WERI-Rb-1 (cell line): ENCODE measurements at places on chromosomes 4 and X.

DNA sequence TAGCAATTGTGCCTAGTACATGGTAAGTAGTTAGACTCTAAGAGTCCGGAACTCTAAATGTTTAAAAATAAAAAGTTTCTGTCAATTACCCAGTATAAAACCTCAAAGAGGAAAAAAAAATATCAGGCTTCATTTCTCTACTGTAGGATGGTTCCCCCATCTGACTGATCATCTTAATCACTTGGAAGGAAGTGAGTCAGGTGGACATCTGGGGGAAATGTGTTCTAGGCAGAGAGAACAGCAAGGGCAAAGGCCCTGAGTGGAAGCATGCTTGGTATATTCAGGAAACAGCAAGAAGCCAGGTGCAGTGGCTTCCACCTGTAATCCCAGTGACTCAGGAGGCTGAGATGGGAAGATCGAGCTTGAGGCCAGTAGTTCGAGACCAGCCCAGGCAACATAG lies 2.9 kb upstream of the EIF1AX start:
- DNase-seq, result no peak

- no peak for DNase-seq
These were observed 917.1 kb downstream of the RAPGEF2 start for GRCh38 chr4:160019936-160020335.

- DNase-seq, result no peak
These were observed 832.7 kb upstream of the INTU start for GRCh38 chr4:126799971-126800574.

GRCh38 chr4:100889401-100889800 lies 371.6 kb upstream of the EMCN start:
- DNase-seq, result no peak
